ENCODE measurements at places on chromosomes 16 and 17. TPM values are rescaled to one million over a fixed set of nuclear protein-coding genes. Genes with fewer than 3 reads are reported as not detected.

GRCh38 chr17:5500247-5500588 lies 13.9 kb downstream of the MIS12 start:
- H3K4me1 ChIP-seq = peaks cover 4% of the 10 kb centered on the region
- no peak overlapping the region for H3K27ac ChIP-seq
- H3K36me3 ChIP-seq = peaks cover 1% of the 10 kb centered on the region
- no peak for DNase-seq
- H3K4me3 ChIP-seq = peak overlapping the region; percentile 56
- H3K27me3 ChIP-seq = no peaks in the 10 kb centered on the region

DNA sequence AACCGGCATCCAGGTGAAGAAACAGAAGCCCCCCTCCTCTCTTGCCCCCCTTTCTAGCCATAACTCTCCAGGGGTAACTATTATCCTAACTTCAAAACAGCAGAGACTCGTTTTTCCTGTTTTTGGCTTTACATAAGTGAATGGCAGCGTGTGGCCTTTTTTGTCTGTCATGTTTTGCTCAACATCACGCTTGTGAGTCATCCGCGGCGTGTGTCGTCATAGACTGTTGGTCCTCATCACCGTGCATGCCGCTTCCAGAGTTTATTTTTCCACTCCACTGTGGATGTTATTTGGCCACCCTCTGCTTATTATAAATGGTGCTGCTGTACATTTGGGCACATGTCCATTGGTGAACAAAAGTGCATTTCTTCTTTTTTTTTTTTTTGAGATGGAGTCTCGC lies 52.6 kb downstream of the ERN1 start:
- no peak overlapping the region for H3K27ac ChIP-seq
- no peaks in the 10 kb centered on the region for H3K36me3 ChIP-seq
- no peak overlapping the region for H3K4me3 ChIP-seq

The OR1D2 gene
- not detected for total RNA-seq

DNA sequence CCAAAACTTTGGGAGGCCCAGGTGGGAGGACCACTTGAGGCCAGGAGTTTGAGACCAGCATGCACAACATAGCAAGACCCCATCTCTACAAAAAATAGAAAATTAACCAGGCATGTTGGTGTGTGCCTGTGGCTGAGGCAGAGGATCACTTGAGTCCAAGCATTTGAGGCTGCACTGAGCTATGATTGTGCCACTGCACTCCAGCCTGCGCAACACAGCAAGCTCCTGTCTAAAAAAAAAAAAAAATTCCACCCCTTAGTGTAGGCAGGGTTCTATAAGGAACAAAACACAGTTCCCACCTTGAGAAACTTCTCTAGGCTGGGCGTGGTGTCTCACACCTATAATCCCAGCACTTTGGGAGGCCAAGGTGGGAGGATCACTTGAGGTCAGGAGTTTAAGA lies 36.3 kb upstream of the HAPSTR1 start:
- peaks cover under 1% of the 10 kb centered on the region for H3K4me1 ChIP-seq
- H3K27me3 ChIP-seq = no peaks in the 10 kb centered on the region
- no peak for DNase-seq

DNA sequence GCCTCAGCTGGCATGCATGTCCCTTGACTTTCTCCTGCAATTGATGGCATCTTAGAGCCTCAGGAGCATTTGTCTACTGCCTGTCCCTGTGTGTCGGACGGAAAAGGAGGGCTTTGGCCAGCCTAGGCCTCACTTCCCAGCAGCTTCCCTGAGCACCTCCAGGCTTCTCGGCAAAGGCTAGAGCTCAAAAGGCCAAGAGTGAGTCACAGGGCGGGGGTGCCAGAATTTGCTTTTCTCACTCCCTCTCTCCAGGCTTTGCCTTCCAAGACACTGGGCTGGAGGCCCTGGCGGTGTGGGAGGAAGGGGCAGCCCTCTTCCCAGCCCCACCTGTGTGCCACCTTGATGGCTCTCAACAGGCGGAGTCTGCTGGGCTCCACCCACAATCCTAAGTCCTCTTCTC lies 107.3 kb upstream of the MAF start:
- H3K4me1 ChIP-seq = peaks cover 6% of the 10 kb centered on the region
- no peak overlapping the region for H3K4me3 ChIP-seq

The SMIM5 gene
- total RNA-seq = under 0.01 TPM

DNA sequence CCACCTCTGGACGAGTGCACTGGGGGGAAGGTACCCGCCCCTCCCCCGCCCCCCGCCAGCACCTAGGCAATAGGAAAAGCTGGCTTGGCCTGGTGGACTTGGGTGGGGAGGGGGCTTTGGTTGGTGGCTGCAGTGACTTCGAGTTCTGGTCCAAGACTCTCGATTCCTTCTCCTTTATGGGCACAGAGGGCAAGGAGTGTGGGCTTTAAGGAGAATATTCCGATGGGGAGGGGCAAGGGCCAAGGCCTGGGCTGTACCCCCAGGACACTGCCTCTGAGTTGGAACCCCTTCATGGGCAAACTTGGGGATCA lies 409 bp downstream of the ACSF2 start:
- peaks cover 12% of the 10 kb centered on the region for H3K4me1 ChIP-seq
- peak overlapping the region; percentile 22 for H3K27ac ChIP-seq
- H3K27me3 ChIP-seq = no peaks in the 10 kb centered on the region
- H3K4me3 ChIP-seq = peak overlapping the region; percentile 70
- H3K36me3 ChIP-seq = no peaks in the 10 kb centered on the region
- no peak for DNase-seq

Measured in fibroblast of lung (primary cell).